ENCODE measurements at places on chromosomes 6 and 20.

DNA sequence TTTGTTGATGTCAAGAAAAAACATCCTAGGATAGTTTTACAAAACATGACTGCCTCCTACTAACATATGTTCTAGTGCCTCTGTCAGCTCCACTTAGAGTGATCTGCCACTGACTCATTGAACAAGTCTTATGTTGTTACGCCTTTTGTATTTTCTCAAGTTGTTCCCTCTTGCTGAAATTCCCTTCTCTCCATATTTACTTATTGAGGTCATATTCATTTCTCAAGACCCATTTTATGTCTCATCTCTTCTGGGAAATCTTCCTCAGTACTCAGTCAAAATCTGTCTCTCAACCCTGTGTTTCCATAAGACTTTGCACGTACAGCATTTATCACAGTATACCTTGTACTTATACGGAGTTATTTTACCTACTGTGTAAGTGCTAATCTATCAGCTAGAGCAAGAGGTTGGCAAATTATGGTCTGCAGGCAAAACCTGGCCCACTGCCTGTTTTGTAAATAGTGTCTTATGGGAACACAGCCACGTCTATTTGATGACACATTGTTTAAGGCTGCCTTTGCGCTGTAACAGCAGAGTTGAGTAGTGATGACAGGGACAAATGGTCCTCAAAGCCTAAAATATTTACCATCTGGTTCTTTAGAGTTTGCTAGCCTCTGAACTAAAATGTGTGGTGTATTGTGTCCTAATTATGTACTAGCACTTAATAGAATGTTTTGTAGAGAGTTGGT is 83.4 kb downstream of the ADGRB3 start:
- peak; percentile 79 for DNase-seq

DNA sequence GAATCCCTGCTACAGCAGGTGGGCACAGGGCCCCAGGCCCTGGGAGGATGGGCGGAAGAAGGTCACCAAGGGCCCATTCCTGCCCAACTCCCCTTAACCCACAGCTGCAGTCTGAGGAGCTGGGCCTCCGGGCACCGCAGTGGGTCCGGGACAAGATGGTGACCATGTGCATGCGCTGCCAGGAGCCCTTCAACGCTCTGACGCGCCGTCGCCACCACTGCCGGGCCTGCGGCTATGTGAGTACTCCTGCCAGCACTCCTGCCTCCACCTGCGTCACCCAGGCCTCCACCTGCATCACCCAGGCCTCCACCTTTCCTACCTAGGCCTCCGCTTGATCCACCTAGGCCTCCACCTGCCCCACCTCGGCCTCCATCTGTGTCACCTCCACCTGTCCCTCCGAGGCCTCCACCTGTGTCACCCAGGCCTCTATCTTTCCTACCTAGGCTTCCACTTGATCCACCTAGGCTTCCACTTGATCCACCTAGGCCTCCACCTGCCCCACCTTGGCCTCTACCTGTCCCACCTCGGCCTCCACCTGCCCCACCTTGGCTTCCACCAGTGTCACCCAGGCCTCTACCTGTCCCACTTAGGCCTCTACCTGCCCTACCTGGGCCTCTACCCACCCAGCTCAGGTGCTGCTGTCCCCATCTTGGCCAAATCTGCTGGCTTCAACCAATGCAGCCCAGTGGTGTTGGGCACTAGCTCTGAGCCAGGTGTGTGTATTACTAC is 16.8 kb downstream of the FGD2 start:
- no peak for DNase-seq

- DNase-seq = no peak
Measured at GRCh38 chr6:154705471-154706113, 27.6 kb upstream of the SCAF8 start.

- no peak for DNase-seq
Measured at GRCh38 chr6:31588871-31589650, 3.0 kb downstream of the LST1 start.

DNA sequence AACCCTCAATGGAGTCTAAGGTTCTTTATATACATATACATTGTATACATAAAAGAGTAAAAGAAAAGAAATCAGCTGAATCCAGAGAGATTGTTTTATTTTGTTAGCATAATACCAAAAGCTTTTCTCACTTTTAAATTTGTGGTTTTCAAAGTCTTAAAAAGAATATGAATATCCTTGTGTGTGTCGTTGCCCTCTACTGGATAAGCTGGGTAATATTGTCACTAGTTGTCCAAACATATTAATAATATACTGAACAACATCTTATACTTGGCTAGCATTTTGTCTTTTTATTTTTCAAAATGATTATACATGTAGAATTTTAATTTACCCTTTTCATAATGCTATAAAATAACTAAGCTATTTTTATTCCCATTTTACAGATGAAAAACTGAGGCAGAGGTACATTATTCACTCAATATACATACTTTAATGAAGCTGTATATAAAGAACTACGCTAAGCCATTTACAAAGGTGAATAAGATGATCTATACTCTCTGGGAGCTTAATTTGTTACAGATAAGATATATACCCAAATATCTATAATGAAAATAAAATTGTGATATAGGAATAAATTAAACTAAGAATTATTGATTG is 531.7 kb downstream of the TFAP2B start:
- DNase-seq = no peak
